ENCODE measurements at places on chromosomes 3 and 15. TPM values are rescaled to one million over a fixed set of nuclear protein-coding genes. Genes with fewer than 3 reads are reported as not detected.

GRCh38 chr3:100975714-100976113 lies 17.5 kb downstream of the ABI3BP start:
- H3K4me1 ChIP-seq, result no peaks in the 10 kb centered on the region
- H3K36me3 ChIP-seq, result no peaks in the 10 kb centered on the region
- H3K4me3 ChIP-seq, result no peak overlapping the region
- DNase-seq, result no peak
- no peaks in the 10 kb centered on the region for H3K27me3 ChIP-seq

DNA sequence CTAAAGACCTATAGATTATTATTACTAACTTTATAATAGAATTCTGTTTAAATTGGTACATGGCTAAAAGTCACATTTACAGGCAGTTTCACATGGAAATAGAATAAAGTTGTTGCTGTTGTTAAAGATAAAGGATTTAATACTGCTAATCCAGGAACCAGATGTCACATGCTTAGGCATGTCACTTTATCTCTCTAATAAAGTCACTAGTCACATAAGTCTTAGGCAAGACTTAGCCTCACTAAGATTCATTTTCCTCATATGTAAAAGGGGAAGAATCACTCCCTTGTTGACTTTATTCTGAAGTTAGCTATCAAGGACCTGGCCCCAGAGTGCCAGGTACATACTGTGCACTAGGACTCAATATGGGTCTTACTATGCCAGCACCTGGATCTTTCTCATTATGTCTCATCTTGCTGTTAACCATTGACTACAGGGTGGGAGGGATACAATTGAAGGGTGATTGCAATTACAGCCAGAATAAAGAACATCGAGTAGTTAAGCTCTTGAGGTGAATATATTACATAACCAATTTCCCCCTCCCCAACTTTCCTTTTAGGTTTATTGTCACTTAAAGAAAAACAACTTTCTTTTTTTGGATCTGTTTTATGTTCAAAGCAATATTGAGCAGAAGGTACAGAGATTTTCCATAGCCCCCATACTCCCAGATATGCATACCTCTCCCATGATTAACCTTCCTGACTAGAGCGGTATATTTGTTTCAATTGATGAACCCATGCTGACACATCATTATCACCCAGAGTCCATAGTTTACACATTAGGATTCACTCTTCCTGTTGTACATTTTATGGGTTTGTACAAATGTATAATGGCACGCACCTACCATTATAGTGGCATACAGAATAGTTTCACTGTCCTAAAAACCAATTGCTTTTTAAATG lies 36.6 kb downstream of the LNP1 start:
- DNase-seq, result no peak
- no peaks in the 10 kb centered on the region for H3K27me3 ChIP-seq
- no peak overlapping the region for H3K27ac ChIP-seq
- H3K4me3 ChIP-seq, result no peak overlapping the region
- no peaks in the 10 kb centered on the region for H3K36me3 ChIP-seq

DNA sequence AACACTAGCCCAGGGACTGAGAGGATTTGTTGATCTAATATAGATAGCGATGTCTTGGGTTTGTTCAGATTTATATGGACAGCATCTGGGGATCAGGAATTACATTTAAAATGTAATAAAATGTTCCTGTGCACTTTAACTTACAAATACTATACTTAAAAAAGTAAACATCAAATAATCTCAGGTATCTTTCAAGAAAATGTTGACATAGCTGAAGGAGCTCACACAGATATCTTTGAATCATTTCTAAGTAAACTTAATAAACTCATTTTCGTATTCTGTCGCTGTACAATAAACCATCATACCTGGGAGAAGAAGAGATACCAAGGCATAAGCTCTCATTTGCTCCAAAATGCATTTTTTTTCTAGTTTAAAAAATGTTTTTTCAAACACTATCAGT lies 557.5 kb upstream of the NR2F2 start:
- no peaks in the 10 kb centered on the region for H3K4me1 ChIP-seq
- H3K36me3 ChIP-seq, result no peaks in the 10 kb centered on the region
- H3K4me3 ChIP-seq, result no peak overlapping the region
- H3K27me3 ChIP-seq, result no peaks in the 10 kb centered on the region

DNA sequence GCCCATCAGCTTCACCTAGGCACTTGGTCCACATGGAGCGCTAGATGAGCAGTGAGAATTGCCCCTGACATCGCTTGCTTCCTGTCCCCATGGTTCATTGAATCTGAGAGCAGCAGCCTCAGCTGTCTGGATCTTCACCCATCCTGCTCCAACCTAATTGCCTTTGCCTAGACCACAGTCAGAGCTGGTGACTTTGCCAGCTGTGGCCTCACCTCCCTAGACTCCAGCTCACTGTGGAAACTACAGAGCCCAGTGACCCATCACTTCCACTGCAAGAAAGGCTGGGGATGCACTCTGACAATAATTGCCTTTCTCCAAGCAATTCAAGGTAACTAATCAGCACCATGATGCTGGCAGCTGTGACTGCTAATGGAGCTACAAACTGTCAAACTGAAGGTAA lies 30.6 kb upstream of the SLC6A1 start:
- H3K4me1 ChIP-seq, result no peaks in the 10 kb centered on the region
- no peak overlapping the region for H3K27ac ChIP-seq
- DNase-seq, result no peak
- H3K36me3 ChIP-seq, result no peaks in the 10 kb centered on the region

DNA sequence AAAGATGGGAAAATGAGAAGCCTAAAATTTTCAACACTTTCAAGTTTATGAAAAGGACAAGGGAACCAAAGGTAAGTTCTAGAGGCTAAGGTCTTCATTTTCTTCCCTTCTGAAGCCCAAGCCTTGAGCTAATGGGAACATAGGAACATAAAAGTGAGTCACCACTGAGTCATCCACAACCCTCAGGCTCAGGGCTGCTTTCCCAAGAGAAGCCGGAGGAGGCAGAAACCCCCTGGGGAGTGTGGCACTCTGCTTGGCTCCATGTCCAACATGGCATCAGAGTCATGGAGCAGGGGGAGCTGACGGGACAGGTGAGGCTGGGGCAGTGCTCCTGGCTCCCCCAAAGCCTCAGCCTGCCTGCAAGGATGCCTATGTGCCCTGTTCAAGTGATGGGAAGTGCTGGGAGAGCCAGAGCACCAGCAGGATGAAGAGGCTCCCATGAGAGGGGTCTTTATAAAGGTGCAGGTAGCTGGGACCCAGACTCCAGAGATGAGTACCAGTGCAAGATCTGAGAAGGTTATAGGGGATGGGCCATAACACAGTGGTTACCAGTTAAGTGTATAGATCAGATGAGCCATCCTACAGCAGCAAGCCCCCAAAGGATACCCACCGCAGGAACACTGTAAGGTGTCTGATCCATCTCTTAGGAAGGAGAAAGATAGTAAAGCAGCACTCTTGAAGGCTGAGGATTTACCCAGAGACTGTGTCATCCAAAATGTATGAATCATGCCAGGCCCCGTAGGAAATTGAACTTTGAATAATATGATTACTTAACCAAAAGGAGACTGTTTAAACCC lies 31.8 kb upstream of the RYR3 start:
- peak; percentile 83 for DNase-seq
- H3K36me3 ChIP-seq, result no peaks in the 10 kb centered on the region
- no peak overlapping the region for H3K4me3 ChIP-seq
- H3K27ac ChIP-seq, result peak overlapping the region; percentile 95

- no peaks in the 10 kb centered on the region for H3K36me3 ChIP-seq
- no peaks in the 10 kb centered on the region for H3K4me1 ChIP-seq
- no peak overlapping the region for H3K27ac ChIP-seq
- no peak for DNase-seq
- H3K4me3 ChIP-seq, result no peak overlapping the region
Measured at GRCh38 chr15:98412852-98413251, 235.5 kb upstream of the IGF1R start.

GRCh38 chr3:127102188-127102520 lies 90.8 kb upstream of the PRR23E start:
- H3K4me1 ChIP-seq, result no peaks in the 10 kb centered on the region
- peaks cover 19% of the 10 kb centered on the region for H3K27me3 ChIP-seq
- H3K4me3 ChIP-seq, result no peak overlapping the region
- H3K36me3 ChIP-seq, result no peaks in the 10 kb centered on the region
- H3K27ac ChIP-seq, result no peak overlapping the region

Gene GPR176
- 4.2 TPM for total RNA-seq

DNA sequence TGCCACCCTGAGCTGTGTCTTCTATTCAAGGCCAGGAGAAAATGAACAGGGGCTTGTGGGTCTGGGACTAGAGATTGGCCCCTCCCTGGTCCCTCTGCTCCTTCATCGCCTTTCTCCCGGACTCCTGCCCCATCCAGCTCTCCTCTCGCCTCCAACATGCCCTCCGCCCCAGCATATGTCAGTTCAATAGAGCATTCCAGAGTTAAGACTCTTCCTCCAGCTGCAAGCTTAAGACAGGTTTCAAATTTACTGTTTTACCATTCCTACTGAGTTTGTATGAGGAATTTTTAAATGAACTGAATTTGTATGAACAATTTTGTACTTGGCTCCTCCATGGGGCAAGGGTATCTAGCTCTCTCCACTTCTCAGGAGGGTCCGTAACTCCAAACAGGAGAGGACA lies 195.6 kb downstream of the TBC1D2B start:
- no peak for DNase-seq
- no peak overlapping the region for H3K4me3 ChIP-seq
- no peaks in the 10 kb centered on the region for H3K27me3 ChIP-seq
- no peak overlapping the region for H3K27ac ChIP-seq
- no peaks in the 10 kb centered on the region for H3K4me1 ChIP-seq

DNA sequence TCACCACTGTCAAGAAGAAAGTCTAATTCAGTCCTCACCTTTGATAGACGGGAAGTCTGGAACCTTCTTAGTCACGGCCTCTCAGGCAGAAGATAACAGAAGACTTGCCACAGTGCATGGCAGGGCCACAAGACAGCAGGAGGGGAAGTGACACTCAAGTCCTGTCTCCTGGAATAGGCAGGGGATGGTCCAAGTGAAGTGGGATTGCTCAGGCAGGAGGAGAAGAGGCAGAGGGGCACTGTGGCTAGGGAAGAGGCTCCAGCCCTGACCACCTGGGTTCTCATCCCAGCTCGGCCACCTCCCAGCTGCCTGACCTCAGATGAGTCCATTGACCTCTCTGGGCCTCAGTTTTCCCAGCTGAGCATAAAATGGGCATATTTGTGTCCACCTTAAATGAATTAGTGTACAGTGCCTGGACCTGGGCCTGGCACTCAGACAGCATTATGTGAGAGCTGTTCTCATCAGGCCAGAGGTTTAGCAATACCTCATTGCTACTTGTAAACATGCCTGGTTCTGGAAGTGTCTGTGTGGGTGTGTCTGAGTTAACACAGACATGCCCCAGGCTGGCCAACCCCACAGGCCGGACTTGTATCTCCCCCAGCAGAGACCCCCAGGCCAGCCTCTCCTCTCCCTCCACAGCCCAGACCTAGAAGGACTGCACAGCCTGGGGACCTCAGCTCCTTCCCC lies 11.5 kb upstream of the PCSK6 start:
- no peaks in the 10 kb centered on the region for H3K27me3 ChIP-seq
- H3K4me1 ChIP-seq, result peaks cover 25% of the 10 kb centered on the region
- no peak overlapping the region for H3K4me3 ChIP-seq
- H3K36me3 ChIP-seq, result no peaks in the 10 kb centered on the region
- H3K27ac ChIP-seq, result no peak overlapping the region
- DNase-seq, result no peak

DNA sequence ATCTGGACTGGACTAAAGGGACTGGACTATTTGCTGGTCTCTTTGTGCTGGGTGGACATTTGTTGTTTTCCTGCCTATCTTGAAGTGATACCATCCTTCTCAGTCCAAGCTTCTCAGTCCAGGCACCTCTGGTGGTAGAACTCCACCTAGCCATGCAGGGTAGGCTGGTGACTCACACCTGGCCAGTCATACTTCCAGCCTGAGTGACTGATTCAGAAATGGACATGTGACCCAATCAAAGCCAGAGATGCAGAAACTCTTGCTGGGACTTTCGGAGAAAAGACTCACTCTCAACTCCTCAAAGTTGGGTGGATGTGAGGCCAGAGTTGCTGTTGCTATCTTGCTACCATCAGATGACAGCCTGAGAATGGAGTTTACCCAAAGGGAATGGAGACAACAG lies 5.6 kb upstream of the ASB14 start:
- no peak overlapping the region for H3K27ac ChIP-seq
- H3K4me1 ChIP-seq, result peaks cover 8% of the 10 kb centered on the region
- no peaks in the 10 kb centered on the region for H3K36me3 ChIP-seq
- peak; percentile 72 for DNase-seq

GRCh38 chr15:96162322-96162721 lies 168.2 kb upstream of the NR2F2 start:
- no peaks in the 10 kb centered on the region for H3K4me1 ChIP-seq
- H3K27me3 ChIP-seq, result no peaks in the 10 kb centered on the region
- H3K4me3 ChIP-seq, result no peak overlapping the region
- no peaks in the 10 kb centered on the region for H3K36me3 ChIP-seq
- no peak overlapping the region for H3K27ac ChIP-seq
- no peak for DNase-seq

DNA sequence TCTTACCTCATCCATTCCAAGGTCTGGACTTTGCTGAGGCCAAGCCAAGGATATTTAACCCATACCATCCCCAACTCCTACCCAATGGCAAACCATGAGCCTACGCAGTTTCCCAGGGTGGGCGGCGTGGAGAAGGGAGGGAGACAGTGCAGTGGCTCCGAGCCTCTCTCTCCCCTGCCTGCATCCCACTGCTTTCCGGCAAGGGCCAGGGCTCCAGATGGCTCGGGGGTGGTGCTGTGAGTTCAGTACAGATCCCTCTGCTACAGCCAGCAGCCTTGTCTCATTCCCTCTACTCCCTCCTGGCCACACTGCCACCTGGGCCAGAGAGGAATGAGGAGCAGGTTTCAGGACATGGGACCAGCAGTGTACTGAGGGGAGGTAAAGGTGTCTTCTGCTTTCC lies 44.3 kb upstream of the APEH start:
- no peak overlapping the region for H3K4me3 ChIP-seq
- 0 out of 2 replicates have a peak, but pooled peaks cover 4% of the 10 kb centered on the region for H3K4me1 ChIP-seq
- no peaks in the 10 kb centered on the region for H3K27me3 ChIP-seq
- DNase-seq, result no peak

DNA sequence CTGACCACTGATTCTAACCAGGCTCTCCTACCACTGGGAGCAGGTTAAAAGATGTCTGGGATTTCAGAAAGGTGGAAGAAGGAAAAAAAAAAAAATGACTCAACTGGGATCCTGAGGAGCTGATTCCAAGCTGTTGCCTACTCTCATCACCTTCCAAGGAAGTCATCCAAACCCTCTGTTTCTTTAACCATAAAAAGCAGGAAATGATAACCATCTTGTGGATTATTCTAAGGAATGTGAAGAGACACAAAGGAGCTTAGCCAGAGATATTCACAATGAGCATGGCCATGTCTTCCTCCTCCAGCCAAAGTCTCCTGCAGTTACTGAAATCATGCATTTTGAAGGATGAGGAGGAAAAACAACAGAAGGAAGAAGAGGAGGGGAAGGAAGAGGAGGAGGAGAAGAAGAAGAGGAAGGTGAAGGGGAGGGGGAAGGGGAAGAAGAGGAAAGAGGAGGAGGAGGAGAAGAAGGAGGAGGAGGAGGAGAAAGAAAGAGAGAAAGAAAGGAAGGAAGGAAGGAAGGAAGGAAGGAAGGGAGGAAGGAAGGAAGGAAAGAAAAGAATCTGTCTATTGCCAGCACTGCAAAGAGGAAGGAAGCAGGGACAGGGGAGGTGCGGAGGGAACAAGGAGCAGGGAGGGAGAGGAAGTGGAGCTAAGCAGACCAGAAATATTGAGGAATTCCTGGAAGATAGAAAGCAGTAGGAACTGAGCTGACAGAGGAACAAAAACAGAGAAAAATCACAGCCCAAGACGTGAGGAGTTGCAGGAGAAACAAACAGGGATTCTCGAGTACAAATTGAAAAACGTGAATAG lies 229.2 kb downstream of the UACA start:
- H3K27me3 ChIP-seq, result no peaks in the 10 kb centered on the region
- peaks cover 13% of the 10 kb centered on the region for H3K4me1 ChIP-seq
- DNase-seq, result no peak
- H3K27ac ChIP-seq, result no peak overlapping the region

Gene NUP210
- 72.7 TPM for total RNA-seq
